Type B pancreatic cell (in vitro differentiated cells): ENCODE measurements at places on chromosomes 12 and 14. TPM values are rescaled to one million over a fixed set of nuclear protein-coding genes. Genes with fewer than 3 reads are reported as not detected.

Gene PLEK2
- total RNA-seq = 1.2 TPM in 1 of 2 replicates, not detected in the other

Gene SLC10A1
- total RNA-seq = not detected in 2 replicates

Gene ETFBKMT
- 2.0 and 4.2 TPM in 2 replicates for total RNA-seq

Gene CRIP1
- total RNA-seq = 5.1 and 15.4 TPM in 2 replicates

Gene AGAP2
- 0.33 and 4.1 TPM in 2 replicates for total RNA-seq

- DNase-seq = peak; percentile 76
Measured at GRCh38 chr14:51652168-51653078, 713 bp downstream of the FRMD6 start.

- no peak for DNase-seq
Measured at GRCh38 chr12:7207866-7208625, 18.6 kb downstream of the PEX5 start.

DNA sequence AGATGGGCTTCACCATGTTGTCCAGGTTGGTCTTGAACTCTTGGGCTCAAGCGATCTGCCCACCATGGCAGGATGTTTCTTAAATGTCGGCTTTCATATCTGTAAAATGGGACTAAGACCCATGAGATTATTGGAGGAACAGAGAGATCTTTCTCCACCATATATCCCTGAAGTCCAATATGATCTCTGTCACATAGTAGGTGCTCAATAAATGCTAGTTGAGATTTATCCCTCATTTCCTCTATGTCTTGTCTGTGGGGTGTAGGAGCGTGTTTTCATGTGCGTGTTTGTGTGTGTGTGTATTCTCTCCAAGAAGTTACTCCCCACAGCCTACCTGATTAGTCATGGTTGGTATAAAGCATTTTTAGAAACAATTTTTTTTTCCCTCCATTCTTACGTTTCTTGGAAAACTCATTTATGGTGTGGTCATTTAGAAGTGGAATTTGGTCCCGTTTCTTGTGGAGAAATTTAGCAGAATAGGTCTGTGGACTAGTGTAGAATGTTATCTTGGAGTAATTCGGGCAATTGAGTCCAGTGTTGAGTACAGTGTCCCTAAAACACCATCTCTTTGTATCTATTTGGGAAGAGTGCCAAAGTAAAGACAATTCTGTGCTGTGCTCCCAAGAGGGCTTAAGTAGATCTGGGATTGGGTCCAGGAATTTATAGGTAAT is 4.3 kb downstream of the STRAP start:
- DNase-seq = no peak

GRCh38 chr12:101824831-101825230 is 5.9 kb downstream of the GNPTAB start:
- DNase-seq = no peak

GRCh38 chr12:71085575-71085974 is 72.2 kb downstream of the TSPAN8 start:
- no peak for DNase-seq
